ENCODE measurements at places on chromosomes 7 and 10. TPM values are rescaled to one million over a fixed set of nuclear protein-coding genes. Genes with fewer than 3 reads are reported as not detected.

Gene DPYSL4
- 54.2 TPM for total RNA-seq

Gene CCM2
- 89.4 TPM for total RNA-seq

Gene FAM185A
- 21.7 TPM for total RNA-seq

Gene THSD7A
- total RNA-seq, result 12.8 TPM

Gene TCAF2
- 4.4 TPM for total RNA-seq
